Heart right ventricle (tissue), 16 donors: ENCODE measurements at places on chromosomes 1 and 21. TPM values are rescaled to one million over a fixed set of nuclear protein-coding genes. Genes with fewer than 3 reads are reported as not detected.

DNA sequence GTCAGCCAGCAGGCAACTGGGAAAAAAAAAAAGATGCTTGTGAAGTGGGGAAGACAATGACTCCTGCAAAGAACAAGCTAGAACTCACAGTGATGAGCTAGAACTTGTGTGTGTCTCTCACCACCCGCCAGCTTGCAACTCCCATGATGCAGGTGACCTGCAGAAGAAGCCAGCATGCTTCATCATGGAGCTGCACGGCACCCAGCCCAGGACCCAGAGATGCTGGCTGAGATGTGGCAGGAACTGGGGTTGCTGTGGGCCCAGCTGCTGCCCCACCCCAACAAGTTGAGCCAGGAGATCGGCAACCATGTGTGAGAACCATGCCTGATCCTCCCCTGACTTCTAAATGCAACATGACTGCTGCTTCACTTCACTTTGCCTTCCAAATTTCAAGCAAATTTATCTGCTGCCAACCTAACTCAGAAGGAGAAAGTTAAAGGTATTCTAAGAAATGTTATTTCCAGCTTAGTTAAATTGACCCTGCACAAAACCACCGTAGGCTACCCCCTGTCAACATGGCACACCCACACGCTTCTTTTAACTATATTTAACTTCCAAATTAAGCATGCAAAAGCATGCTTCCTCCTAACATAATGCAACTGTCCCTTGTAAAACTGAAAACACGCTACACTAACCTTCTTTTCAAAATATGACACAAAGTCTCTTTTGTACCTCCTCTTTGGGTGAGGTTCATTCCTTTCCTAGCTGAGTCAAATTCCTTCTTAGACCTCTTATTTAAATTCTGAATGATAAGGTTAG is 166.0 kb upstream of the IGSF21 start:
- H3K27me3 ChIP-seq: no peaks in the 10 kb centered on the region
- no peaks in the 10 kb centered on the region for H3K4me1 ChIP-seq
- H3K4me3 ChIP-seq: no peak overlapping the region
- H3K27ac ChIP-seq: no peak overlapping the region
- DNase-seq: no peak
- no peaks in the 10 kb centered on the region for H3K36me3 ChIP-seq

- no peak within 1 kb of the TSS for H3K27ac ChIP-seq
- no peaks in the 10 kb centered on the region for H3K4me1 ChIP-seq
- H3K4me3 ChIP-seq: peak within 1 kb of the TSS; percentile 37
- H3K36me3 ChIP-seq: no peaks in the 10 kb centered on the region
- H3K27me3 ChIP-seq: peaks cover 37% of the 10 kb centered on the region
These were observed at the start of gene ERICH3 for GRCh38 chr1:74673351-74674111. Gene ERICH3 (minus strand): TSS chr1:74673792. CDS start chr1:74673519, 273 bp downstream.

- peak; percentile 41 for DNase-seq
- H3K27me3 ChIP-seq: no peaks in the 10 kb centered on the region
- peak overlapping the region; percentile 73 for H3K4me3 ChIP-seq
- peaks cover 31% of the 10 kb centered on the region for H3K4me1 ChIP-seq
These were observed 1.4 kb downstream of the APP start for GRCh38 chr21:26169061-26169610.

- no peak for DNase-seq
- no peaks in the 10 kb centered on the region for H3K36me3 ChIP-seq
- H3K4me1 ChIP-seq: no peaks in the 10 kb centered on the region
- no peaks in the 10 kb centered on the region for H3K27me3 ChIP-seq
- no peak overlapping the region for H3K4me3 ChIP-seq
These were observed 38.1 kb upstream of the SYT14 start for GRCh38 chr1:209899948-209900347.

DNA sequence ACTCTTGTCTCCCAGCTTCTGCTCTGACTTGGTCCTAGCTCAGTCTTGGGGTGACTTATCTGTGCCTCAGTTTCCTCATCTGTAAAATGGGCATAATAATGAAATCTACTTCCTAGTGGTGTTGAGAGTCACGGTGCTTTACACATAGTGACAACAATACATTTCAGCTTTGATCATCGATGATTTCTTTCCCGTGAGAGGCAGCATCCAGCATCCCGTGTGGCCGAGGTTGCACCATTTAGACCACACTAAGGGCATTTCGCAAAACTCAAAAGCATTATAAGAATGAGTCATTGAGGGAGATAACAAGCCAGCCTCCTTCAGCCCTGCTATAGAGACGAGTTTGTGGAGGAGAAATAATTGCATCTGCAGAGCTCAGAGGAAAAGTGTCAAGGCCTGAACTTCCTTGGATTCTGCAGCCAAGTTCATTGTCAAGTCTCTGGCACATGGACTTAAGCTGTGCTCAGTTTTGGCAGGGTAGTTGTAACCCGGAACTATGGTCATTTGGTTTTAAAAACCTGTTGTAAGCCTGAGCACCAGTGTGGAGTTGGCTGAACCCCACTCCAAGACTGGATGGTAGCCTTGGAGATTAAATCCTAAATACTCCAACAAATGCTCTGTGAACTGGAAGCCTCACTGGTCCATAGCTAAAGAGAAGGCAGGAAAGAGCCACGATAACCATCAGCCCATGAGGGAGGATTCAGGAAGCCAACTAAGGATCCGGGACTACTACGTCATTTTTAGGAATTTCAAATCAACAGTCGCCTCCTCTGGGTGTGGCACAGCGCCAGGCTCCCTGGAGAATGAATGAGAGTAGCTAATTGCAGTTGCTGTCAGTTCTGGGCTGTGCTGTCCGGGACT is 64.2 kb downstream of the TCP10L start:
- peak; percentile 91 for DNase-seq
- H3K4me1 ChIP-seq: peaks cover 74% of the 10 kb centered on the region
- H3K27ac ChIP-seq: peak overlapping the region; percentile 87
- H3K36me3 ChIP-seq: no peaks in the 10 kb centered on the region

DNA sequence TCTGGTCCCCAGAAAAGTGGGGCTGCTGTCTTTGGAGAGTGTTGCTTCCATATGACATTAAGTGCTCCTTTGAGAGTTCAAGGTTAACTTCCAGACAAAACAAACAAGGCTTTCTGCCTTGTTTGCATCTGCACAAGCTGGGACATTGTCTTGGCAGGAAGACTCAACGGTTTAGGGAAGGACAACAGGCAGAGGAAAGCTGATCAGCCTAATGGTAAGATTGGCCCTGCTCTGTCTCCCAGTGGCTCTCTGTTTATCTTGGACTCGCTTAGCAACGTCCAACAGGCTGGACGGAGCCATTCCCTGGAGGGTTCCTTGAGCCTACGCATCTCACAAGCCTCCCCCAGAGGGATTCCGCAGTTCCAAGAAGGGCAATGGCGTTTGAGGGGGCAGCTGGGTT is 62.2 kb upstream of the SLC44A3 start:
- no peak overlapping the region for H3K4me3 ChIP-seq
- H3K4me1 ChIP-seq: no peaks in the 10 kb centered on the region
- no peaks in the 10 kb centered on the region for H3K36me3 ChIP-seq
- peak overlapping the region; percentile 49 for H3K27ac ChIP-seq
- DNase-seq: peak; percentile 52

The LCE3E gene
- not detected for total RNA-seq

DNA sequence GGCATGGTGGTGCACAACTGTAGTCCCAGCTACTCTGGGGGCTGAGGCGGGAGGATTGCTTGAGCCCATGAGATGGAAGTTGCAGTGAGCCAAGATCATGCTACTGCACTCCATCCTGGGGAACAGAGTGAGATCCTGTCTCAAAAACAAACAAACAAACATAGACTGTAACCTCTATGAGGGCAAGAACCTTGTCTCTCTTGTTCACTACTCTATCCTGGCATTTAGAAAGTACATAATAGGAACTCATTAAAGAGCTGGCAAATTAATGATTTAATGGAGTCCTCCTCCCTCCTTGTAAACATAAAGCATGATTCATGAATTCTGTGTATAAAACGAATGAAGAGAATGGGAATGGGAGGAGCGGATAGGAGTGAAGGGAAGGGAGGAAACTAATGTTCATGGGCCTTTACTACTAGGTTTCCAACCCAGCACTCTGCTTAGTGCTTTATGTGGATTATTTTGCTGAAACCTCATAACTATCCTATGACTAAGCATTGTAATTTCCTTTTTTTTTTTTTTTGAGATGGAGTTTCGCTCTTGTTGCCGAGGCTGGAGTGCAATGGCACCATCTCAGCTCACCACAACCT is 8.6 kb downstream of the LMOD1 start:
- DNase-seq: no peak
- H3K27me3 ChIP-seq: no peaks in the 10 kb centered on the region
- H3K4me1 ChIP-seq: peaks cover 13% of the 10 kb centered on the region
- no peak overlapping the region for H3K4me3 ChIP-seq

The GPR52 gene
- 1.8 TPM for total RNA-seq

- DNase-seq: no peak
- peak overlapping the region; percentile 81 for H3K4me3 ChIP-seq
- H3K36me3 ChIP-seq: no peaks in the 10 kb centered on the region
- H3K27me3 ChIP-seq: no peaks in the 10 kb centered on the region
- H3K4me1 ChIP-seq: peaks cover 39% of the 10 kb centered on the region
These were observed 876 bp downstream of the ALDH9A1 start for GRCh38 chr1:165697491-165697880.

- H3K27me3 ChIP-seq: no peaks in the 10 kb centered on the region
- H3K27ac ChIP-seq: no peak overlapping the region
- no peak overlapping the region for H3K4me3 ChIP-seq
- peak; percentile 30 for DNase-seq
These were observed 91.6 kb upstream of the COL6A1 start for GRCh38 chr21:45889961-45890360.
